ENCODE measurements at places on chromosomes 1 and 21.

DNA sequence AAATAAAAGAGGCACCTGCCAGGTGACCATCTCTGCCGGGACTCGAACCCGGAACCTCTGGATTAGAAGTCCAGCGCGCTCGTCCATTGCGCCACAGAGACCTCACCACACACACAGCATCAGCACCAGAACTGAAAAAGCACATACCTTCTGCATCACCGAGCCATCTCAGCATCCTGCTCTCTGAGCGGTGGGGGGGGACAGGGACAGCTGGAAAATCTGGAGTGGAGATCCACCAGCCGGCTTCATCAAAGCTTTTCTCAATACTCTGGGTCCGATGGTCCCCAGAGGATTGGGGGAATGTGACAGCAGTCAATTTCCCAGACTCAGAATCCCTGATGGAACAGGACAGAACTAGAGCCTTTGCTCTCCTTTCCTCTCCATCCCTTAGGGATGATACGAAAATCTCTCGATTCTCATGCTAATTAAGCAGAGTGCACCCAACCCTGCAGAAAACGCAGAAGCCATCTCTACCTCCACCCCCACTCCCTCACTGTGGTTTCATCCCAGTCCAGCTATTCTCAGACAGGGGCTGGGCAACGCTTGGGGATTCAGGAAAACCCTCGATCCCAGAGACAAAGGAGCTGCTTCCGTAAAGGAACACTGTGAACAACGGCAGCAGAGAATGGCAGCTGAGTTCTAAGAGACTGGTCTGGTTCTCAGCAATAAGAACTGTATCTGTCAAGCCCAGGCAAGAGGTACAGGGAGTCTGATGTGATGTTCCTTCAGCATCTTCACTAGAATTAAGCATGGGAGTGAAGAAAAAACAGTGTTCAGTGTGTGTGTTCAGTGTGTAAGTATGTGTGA, 29.6 kb upstream of the CADM3 start:
- DNase-seq: peak; percentile 20

DNA sequence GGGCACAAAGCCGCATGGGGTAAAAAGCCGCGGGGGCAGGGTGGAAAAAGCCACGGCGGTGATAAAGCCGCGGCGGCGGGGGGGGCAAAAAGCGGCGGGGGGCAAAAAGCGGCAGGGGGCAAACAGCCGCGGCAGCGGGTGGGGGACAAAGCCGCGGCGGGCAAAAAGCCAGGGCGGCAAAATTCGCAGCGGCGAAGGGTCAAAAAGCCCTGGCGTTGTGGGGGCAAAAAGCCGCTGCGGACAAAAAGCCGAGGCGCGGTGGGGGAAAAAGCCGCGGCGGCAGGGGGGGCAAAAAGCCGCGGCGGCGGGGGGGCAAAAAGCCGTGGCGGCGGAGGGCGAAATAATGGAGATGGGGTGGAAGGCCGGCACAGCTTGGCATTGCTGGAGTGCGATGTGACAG, 3902.9 kb downstream of the SRGAP2C start:
- no peak for DNase-seq

GRCh38 chr1:234535763-234536515, 57.0 kb upstream of the TARBP1 start:
- DNase-seq: no peak

GRCh38 chr1:115412286-115412685, 74.2 kb upstream of the NGF start:
- DNase-seq: no peak

DNA sequence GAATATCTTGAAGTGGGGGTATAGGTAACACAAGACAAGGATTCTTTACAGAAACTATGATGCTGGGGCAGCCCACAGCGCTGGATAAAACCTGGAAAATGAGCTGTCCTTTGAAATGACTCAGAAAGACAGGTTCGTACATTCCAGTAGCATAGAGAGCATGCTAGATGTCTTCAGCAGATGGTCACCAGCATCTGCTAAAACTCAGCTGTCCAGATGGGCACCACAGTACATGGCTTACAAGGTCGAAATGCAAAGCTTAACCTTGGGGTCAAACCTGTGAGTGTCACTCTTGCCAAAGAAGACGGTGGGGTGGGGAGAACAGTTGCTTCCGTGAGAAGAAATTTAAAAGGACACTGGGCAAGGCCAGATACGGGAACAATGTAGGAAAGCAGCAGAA, 41.3 kb upstream of the TRIM45 start:
- DNase-seq: no peak

- no peak for DNase-seq
Observed at GRCh38 chr1:234926559-234927311, 201.9 kb downstream of the TOMM20 start.

DNA sequence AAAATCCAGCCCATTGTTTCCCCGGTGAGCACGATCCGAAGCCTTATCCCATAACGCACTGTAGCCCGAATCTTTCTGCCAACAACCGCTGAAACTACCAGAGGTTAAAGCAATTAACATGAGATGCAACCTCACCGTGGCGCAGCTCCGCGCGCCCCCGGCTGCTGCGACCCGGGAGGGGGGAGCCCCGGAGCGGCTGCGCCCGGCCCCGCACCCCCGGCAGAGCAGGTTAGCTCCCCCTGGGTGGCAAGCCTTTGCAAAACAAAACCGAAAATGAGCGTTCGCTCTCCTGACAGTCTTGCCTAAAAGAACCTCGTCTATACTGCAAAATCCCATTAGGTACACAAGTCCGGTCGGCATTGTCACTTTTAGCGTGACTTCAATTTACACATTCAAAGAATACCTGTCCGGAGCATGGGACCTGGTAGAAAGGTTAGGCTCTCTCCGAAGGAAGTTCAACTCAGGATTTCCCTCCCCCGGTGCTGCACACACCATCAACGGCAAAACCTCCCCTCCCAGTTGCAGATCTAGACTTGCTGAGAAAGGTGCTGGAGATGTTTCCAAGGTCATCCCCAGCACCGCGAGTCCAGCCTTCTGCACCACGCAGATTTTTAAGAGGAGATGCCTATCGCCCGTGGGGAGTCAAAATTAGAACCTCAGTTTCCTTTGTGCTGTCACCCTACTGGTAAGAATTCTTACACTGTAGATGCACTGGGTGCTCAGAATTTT, 107.5 kb downstream of the ZNF281 start:
- DNase-seq: no peak

DNA sequence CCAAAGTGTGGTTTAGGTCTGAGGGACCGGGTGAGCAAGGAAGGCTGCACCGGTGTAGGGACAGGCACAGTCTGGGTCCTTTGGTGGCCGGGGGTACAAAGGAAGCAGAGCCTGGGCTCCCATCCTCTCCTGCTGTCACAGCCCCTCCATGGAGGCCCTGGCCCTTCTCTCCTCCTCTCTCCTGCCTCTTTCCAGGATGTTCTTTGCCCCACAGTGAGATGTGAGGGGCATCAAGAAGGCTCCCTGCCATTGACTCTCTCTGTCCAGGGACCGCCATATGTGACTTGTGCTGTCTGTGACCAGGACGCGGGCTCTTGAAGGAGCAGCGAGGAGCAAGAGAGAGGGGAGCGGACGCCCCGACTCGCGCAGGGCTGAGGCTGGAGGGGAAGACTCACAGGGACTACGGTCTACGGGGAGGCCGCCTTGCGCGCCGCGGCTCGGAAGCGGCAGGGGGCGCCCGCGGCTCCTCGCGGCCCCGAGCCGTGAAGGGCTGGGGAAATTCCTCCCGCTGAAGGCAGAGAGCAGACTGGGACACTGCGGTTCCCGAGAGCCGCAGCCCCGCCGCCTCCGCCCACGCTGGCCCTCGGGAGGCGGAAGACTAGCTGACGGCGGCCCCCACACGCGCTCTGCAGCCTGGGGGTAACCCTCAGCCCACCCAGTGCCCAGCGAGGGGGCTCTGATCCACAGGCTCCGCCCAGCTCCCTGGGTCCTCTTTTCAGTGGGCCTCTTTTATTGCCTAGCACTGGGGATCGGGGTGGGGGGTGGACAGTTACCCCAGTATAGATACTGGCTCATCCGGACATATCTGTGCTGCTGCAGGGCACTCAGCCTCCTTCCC, 40.8 kb downstream of the MAB21L3 start:
- DNase-seq: peak; percentile 49

- no peak for DNase-seq
Observed at GRCh38 chr1:33326785-33327184, 5.9 kb upstream of the A3GALT2 start.

DNA sequence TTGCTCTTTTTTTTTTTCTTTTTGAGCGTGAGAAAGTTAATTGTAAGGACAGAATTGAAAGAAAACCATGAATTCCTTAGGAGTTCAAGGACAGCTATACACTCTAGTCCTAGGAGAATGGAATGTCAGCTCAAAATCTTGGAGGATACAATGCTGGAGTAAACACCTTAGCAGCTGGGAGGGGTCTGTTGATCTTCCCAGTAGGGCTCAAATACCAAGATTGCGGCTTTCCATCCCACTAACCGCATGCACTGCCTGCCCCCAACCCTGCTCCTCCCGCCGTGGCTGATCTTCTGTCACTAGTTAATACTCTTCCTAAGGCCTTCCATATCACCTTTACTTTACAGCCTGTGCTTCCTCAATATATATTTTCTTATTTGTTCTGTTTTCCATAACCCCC, 2.6 kb upstream of the PDC start:
- DNase-seq: no peak

- no peak for DNase-seq
Observed at GRCh38 chr1:209777587-209777986, 6.8 kb downstream of the C1orf74 start.

DNA sequence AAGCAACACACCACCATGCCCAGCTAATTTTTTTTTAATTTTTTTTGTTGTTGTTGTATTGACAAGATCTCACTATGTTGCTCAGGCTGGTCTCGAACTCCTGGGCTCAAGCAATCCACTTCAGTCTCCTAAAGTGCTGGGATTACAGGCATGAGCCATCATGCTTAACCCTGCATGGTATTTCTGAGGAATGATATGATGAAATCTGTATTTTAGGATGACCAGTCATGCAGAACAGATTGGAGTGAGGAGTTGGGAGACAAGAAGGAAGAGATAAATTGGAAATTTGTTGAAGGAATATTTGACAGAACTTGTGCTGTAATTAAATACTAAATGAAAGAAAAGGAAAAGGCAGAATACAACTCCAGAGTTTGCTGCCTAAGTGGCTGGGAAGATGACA, 4.7 kb upstream of the NDUFS5 start:
- DNase-seq: no peak

- no peak for DNase-seq
Observed at GRCh38 chr1:210951279-210951678, 182.7 kb downstream of the KCNH1 start.

GRCh38 chr1:10969267-10969970, 43.0 kb upstream of the TARDBP start:
- DNase-seq: no peak

- DNase-seq: no peak
Observed at GRCh38 chr1:92862605-92863004, 30.8 kb downstream of the RPL5 start.

DNA sequence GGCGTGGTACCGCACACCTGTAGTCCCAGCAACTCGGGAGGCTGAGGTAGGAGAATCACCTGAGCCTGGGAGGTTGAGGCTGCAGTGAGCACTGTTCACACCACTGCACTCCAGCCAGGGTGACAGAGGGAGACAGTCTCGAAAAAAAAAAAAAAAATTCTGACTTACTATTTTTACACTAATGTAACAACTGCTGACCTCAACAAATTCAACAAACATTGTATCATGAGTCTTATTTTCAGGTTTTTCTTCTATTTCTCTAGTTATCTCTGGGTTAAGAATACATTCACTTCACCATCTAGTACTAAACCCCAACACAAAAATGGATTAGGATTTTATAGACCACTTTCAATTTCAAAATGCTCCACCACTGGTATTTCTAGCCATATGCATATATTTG, 72.9 kb downstream of the UBR4 start:
- no peak for DNase-seq

DNA sequence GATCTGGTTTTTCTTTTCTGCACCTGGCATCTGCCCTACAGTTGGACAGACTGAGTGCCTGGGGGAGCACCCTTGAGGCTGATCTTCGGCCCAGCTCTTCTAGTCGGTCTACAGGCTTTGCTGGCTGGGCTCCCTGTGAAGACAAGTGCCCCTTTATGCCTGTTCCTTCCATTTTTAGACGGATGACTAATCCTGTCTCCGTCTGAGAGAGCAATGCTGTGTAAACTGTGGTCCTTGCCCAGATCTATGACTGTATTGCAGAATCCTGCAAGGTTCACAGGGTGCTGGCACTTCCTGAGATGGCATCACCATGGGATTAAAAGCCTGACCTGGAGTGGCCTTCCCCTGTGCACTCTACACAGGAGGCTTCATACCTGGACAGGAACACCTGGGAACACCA, 47.6 kb upstream of the SAMD13 start:
- DNase-seq: peak; percentile 57

- no peak for DNase-seq
Observed at GRCh38 chr1:56265216-56265615, 314.1 kb downstream of the PLPP3 start.

DNA sequence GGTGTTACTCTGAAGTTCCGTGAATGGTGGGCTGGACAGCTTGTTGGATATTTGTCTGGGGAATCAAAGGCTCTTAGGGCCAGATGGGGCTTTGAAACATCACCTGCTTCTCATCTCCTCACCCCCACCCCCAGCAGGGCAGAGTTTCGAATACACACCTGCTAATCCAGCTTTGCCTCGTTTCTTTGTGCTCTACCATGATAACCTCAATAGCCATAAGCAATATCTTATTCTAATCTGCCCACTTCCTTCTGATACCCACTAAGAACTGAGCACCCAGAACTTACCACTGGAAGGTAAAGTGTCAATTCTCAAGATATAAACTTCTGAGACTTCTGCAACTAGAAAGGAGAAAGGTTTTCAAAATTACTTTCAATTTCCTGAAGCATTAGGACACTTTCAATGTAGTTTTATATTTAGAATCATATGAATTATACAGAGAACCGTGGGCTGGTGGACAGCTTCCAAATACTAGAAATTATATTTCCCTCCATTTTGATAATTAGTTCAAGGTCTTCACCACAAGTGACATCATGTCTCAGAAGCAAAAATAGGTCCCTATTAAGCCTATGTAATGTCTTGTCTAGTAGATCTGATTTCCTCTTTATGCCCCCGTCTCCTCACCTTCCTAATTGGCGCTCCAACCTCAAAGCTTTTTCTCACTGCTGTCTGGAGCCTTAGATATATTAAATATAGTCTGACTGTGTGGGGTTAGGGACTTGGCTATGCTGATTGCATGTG, 64.4 kb upstream of the NEK2 start:
- no peak for DNase-seq

DNA sequence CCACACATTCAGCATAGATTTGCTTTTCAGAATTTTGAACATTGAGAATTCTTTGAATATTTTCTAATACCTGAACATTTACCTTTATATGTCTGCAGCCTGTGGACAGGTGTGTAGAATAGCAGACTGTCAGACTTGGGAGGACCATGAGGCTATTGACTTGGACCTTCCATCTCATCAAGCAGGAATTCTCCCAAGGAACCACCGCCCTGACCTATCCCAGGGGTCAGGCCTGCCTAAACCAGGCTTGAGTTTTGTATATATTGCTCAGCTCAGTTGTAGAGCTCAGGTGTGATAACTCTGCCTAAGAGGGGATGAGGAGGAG, 53.2 kb downstream of the RUNX1 start:
- DNase-seq: no peak

GRCh38 chr1:226568077-226568831, 19.7 kb downstream of the STUM start:
- DNase-seq: no peak

- no peak for DNase-seq
Observed at GRCh38 chr21:16992448-16992847, 520.4 kb upstream of the CXADR start.

GRCh38 chr1:220925707-220926106, 46.5 kb downstream of the HLX start:
- DNase-seq: no peak

Data from fibroblast of the conjunctiva (primary cell).